CD4-positive, CD25-positive, alpha-beta regulatory T cell (primary cell): ENCODE measurements at places on chromosomes 3 and 15. TPM values are rescaled to one million over a fixed set of nuclear protein-coding genes. Genes with fewer than 3 reads are reported as not detected.

- no peaks in the 10 kb centered on the region for H3K4me1 ChIP-seq
- no peak overlapping the region for H3K4me3 ChIP-seq
- DNase-seq, result peak; percentile 31
- H3K36me3 ChIP-seq, result peaks cover 27% of the 10 kb centered on the region
- no peaks in the 10 kb centered on the region for H3K27me3 ChIP-seq
Measured at GRCh38 chr3:107752202-107752990, 229.6 kb downstream of the BBX start.

The TRPM1 gene
- total RNA-seq, result not detected

The DUOXA1 gene
- total RNA-seq, result not detected

The TIGIT gene
- 72.8 TPM for total RNA-seq

DNA sequence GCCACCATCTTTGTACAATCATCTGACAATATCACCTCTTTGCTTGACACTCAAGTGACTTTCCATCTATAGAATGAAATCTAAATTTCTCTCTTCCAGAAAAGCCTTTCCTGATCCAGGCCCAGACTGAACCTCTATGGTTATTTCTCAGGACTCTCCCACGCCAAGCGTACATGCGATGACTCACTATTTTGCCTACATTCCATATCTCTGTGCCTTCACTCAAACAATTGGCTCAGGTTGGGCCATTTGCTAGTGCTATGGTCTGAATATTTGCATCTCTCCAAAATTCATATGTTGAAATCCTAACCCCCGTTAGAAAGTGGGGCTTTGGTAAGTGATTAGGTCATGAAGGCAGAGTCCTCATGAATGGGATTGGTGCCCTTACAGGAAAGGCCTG, 43.9 kb downstream of the ST3GAL6 start:
- H3K4me3 ChIP-seq, result no peak overlapping the region
- no peak overlapping the region for H3K27ac ChIP-seq

DNA sequence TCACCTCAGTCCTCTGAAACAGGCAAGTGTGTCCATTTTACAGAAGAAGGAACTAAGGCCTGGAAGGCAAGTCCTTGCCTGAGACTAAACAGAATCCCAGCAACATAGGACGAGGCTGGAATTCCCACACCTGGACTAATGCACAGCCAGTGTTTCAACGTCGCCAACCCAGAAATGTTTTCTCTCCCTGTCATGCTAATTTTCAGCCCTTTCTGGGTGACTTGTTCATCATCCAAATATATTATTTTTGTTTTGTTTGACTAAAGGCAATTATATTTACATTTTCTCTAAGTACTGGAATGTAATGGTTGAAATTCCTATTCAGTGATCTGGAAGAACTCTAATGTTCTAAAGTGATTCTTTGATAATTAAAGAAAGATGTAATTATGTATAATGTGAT, 51.8 kb downstream of the BTD start:
- H3K4me3 ChIP-seq, result no peak overlapping the region
- DNase-seq, result no peak
- no peaks in the 10 kb centered on the region for H3K36me3 ChIP-seq
- no peaks in the 10 kb centered on the region for H3K27me3 ChIP-seq
- no peak overlapping the region for H3K27ac ChIP-seq

DNA sequence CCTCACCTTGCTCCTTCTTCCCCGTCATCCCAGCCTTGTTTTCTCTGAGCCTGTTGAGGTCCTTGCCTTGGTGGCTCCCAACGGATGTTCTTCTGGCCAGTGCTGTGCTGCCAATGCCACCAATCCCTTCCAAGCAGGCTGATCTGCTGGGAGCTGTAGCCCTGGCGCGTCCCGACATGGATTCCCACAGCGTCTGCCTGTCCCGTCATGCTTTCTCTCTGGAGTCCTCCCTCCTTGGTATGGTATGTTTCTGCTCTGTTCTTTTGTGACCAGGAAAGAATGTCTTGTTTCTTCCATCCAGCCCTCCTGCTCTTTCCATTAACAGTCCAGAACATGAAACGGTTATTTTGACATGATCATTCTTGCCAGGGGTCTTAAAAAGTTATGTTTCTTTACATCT, 10.0 kb downstream of the LIMD1 start:
- peaks cover 6% of the 10 kb centered on the region for H3K4me1 ChIP-seq
- DNase-seq, result no peak
- H3K4me3 ChIP-seq, result no peak overlapping the region

DNA sequence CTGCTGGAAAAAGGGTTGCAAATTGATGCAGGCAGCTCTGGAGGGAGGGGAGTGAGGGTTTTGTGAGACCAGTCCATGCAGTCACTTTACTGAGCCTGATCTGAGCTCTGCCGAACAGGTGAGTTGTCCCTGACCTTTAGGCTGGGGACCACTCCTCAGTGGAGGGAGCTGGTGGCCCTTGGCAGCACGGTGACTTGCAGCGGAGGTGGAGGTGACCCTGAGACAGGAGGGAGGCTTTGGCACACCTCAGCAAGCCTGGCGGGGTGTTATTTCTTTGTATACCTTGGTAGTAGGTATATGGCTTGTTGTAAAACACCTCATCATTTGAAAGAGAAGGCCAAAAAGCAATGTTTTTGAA, 43.5 kb downstream of the FGD5 start:
- no peak overlapping the region for H3K27ac ChIP-seq
- no peaks in the 10 kb centered on the region for H3K4me1 ChIP-seq
- H3K27me3 ChIP-seq, result no peaks in the 10 kb centered on the region
- DNase-seq, result no peak
- no peak overlapping the region for H3K4me3 ChIP-seq
- no peaks in the 10 kb centered on the region for H3K36me3 ChIP-seq

DNA sequence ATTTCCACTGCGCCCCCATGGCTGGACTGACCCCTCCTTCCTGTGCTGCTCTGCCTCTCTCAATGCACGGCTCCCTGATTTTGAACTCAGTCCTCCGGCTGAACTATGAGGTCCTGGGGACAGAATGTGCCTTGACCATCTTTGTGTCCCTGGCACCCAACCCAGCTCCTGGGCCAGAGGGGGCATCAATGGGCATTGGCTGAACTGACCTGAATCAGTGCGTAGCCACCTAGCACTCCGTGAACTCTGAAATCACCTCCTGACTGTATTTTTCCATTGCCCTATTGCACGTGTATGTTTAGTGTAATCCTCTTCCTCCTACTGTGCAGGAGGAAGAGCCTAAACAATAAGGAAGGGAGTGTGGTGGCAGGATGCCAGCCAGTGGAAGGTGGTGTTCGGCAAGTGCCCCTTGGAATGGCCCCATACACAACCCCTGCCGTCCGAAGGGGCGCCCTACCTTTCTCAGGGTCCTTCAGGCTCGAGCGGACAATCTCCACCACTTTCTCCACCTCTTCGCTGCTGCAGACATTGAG, 33.5 kb downstream of the BDH1 start:
- H3K36me3 ChIP-seq, result peaks cover 11% of the 10 kb centered on the region
- no peak for DNase-seq
- no peak overlapping the region for H3K4me3 ChIP-seq
- H3K27ac ChIP-seq, result no peak overlapping the region
- H3K4me1 ChIP-seq, result no peaks in the 10 kb centered on the region
- no peaks in the 10 kb centered on the region for H3K27me3 ChIP-seq

DNA sequence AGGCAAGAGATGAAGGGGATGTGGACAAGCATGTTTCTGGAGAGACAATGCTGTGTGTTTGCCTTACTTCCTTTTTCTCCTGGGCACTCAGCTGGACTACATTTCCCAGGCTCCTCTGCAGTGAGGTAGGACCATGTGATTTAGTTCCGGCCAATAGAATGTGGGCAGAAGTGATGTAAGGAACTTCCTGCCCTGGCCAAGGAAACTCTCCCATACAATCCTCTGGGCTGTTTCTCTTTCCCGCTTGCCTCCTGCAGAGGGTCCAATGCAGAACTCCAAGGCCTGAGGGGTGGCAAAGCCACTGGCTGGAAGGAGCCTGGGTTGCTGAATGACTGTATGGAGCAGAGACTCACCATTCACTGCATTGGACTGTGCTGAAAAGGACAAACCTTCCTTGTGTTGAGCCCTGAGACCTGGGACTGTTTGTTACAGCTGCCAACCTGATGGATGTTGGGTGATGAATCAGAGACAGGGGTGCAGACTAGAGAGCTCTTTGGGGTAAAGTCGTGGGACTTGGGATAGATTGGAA, 82.7 kb upstream of the SLC6A6 start:
- H3K4me3 ChIP-seq, result no peak overlapping the region
- no peak overlapping the region for H3K27ac ChIP-seq
- no peaks in the 10 kb centered on the region for H3K36me3 ChIP-seq

GRCh38 chr15:92847841-92848240, 52.3 kb upstream of the CHD2 start:
- no peak overlapping the region for H3K27ac ChIP-seq
- no peaks in the 10 kb centered on the region for H3K36me3 ChIP-seq
- H3K4me1 ChIP-seq, result peaks cover 17% of the 10 kb centered on the region
- no peaks in the 10 kb centered on the region for H3K27me3 ChIP-seq

The CCDC39 gene
- total RNA-seq, result not detected

- H3K4me1 ChIP-seq, result no peaks in the 10 kb centered on the region
- no peak overlapping the region for H3K4me3 ChIP-seq
- H3K27me3 ChIP-seq, result no peaks in the 10 kb centered on the region
- DNase-seq, result no peak
- no peaks in the 10 kb centered on the region for H3K36me3 ChIP-seq
Measured at GRCh38 chr3:61980041-61980440, 393.3 kb downstream of the FEZF2 start.

The NOX5 gene
- total RNA-seq, result not detected

GRCh38 chr3:15501126-15501525, 20.4 kb downstream of the COLQ start:
- H3K4me1 ChIP-seq, result no peaks in the 10 kb centered on the region
- no peak overlapping the region for H3K27ac ChIP-seq
- no peak overlapping the region for H3K4me3 ChIP-seq
- DNase-seq, result no peak

DNA sequence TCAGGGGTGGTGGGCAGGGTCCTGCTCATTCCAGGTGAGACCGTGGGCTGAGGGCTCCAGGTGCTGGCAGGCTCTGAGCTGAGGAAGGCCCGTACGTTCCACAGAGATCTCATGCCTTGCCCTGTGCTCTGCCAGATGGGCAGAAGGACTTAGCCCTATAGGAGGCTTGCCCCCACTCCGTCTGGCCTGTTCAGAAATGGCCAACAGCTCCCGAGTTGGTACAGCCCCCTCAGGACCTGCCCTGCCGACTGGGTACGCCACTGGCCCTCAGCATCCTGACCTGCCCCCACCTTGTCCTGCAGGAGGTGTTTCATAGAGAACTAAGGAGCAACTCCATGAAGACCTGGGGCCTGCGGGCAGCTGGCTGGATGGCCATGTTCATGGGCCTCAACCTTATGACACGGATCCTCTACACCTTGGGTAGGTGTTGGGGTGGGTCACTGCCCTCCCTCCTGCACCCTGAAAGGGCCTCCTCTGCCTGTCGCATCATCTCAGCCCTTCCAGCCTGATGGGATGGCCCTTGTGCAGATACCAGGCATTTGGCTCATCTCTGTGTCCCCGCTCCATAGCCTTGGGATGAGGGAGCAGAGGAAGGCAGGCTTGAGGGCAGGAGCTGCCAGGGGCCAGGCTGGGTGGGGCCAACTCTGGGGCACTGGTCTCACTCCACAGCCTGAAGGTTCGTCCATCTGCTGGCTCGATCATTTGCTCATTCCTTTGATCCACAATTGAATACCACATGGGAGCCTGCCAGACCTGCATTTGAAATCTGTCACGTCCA, 14.2 kb downstream of the TMEM43 start:
- H3K36me3 ChIP-seq, result peaks cover 48% of the 10 kb centered on the region
- no peak overlapping the region for H3K27ac ChIP-seq
- H3K27me3 ChIP-seq, result no peaks in the 10 kb centered on the region
- H3K4me1 ChIP-seq, result peaks cover 35% of the 10 kb centered on the region

The NR1I2 gene
- total RNA-seq, result 0.20 TPM

GRCh38 chr3:13021141-13022114, 51.8 kb downstream of the IQSEC1 start:
- no peak for DNase-seq
- H3K4me1 ChIP-seq, result peaks cover 9% of the 10 kb centered on the region
- H3K27ac ChIP-seq, result no peak overlapping the region
- no peaks in the 10 kb centered on the region for H3K36me3 ChIP-seq
- no peaks in the 10 kb centered on the region for H3K27me3 ChIP-seq
- H3K4me3 ChIP-seq, result no peak overlapping the region

The WNT5A gene
- total RNA-seq, result not detected

- H3K36me3 ChIP-seq, result no peaks in the 10 kb centered on the region
- DNase-seq, result no peak
- H3K27me3 ChIP-seq, result no peaks in the 10 kb centered on the region
- no peak overlapping the region for H3K27ac ChIP-seq
- no peak overlapping the region for H3K4me3 ChIP-seq
Measured at GRCh38 chr3:112667599-112667998, 26.7 kb upstream of the CCDC80 start.

DNA sequence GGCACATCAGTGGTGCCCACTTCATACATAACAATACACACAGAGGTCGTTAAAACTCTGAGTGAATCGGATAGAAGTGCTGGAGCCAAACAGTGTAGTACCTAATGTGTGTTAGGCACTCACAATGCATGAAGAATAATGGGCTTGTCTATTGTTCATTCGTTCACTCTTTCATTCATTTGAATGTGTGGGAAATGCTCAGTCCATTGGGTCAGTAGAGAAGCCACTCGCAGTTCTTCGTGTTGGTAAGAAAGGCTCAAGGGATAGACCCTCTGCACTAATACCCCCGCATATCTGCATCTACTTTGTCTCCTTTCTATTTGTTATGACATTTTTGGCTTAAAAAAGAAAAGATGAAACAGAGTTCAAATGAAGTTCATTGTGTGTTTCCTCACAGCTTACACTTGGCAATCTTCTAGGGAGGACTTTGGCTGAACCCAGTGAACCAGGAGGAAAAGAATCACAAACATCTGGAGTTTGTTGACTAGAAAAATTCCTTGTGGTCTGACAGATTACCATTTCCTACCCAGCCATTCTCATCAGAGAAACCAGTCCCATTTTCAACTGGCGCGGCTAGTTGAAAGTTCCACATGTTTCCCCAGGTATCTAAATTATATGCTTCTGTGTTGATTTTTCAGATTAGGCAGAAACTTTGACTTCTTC, 32.8 kb upstream of the MFSD1 start:
- H3K36me3 ChIP-seq, result no peaks in the 10 kb centered on the region
- H3K27me3 ChIP-seq, result no peaks in the 10 kb centered on the region
- H3K27ac ChIP-seq, result no peak overlapping the region
- DNase-seq, result no peak
- no peak overlapping the region for H3K4me3 ChIP-seq
